ENCODE measurements at places on chromosomes 13 and 19.

DNA sequence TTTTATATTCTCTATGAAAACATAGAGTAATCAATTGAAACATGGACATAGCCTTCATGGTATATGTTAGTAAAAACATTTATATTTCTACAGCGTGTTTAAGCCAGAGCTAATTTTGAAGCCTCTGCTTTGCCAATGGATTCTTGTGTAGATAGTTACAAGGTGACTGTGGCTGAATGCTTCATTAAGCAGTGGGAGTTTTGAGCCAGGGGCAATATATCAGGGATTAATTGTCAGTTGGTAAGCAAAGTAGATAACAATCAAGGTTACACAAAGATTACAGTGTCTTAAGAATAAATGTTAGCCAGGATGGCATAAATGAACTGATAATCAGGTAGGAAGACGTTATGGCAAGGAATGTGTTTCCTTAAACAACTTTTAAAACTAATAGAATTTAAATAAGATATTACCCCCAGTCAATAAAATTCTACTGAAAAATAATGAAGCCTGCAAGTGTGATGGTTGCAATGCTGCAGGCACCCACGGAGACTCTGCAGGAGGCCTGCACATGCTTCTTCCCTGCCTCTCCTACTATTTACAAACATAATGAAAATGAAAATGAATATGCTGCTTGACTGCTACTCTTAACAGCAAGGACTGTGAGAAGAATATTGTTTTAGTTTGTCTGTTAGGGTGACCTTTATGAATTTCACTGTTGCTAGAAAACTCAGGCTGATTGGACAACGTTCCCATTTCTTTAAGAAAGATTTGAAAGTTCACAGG lies 588.5 kb downstream of the GPC5 start:
- DNase-seq, result no peak

DNA sequence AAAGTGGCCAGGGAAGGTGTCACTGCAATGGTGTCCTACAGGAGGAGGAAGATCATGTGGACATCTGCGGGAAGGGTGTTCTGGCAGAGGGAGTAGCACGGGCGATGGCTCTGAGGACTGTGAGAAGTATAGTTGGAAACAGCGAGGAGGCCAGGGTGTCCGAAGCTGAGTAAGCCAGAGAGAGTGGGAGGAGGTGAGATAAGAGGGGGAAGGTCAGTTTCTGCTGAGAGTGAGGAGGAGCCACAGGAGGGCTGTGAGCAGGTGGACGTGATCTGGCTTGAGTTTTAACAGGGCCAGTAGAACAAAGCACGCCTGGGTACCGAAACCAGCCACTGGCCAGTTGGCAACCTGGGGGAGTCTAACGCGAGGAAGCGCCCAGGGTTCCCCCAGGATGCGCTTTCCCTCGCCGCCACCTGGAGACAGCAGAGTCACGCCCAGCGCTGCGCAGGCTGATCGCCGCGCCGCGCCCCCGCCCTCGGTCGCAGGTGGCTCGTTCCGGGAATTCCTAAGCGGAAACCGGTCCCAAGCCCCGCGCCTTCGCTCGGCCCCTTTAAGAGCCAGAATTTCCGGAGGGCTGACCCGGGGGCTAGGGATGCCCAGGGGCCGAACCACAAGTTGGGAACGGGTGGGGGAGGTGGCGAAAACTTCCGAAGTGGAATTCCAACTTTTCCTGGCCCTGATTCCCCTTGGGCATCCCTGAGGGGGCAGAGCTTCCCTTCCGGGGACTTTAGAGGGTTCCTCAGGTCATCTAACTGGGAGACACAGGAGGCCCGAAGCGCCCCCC lies 1.1 kb upstream of the LSR start:
- no peak for DNase-seq

DNA sequence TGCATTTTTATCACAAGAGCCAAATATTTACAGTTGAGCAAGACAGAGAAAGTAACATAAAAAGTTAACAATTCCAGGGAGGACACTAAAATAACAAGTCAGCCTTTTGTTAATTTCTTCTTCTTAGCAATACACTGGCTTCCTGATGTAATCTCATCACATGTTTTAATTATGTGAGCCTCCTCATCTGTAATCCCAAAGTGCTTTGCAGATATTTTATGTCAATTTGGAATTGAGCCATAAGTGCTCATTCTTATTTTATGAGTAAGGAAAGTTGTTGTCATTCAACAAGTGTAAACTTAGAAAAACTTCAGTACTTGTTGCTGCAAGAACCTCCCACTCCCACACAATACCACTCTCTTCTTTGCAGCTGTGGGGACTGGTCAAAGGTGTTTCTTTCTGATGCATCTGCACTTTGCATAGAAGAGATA lies 223.6 kb downstream of the GPC6 start:
- DNase-seq, result no peak

- DNase-seq, result no peak
Observed at GRCh38 chr19:58586133-58586765, 13.1 kb upstream of the MZF1 start.

DNA sequence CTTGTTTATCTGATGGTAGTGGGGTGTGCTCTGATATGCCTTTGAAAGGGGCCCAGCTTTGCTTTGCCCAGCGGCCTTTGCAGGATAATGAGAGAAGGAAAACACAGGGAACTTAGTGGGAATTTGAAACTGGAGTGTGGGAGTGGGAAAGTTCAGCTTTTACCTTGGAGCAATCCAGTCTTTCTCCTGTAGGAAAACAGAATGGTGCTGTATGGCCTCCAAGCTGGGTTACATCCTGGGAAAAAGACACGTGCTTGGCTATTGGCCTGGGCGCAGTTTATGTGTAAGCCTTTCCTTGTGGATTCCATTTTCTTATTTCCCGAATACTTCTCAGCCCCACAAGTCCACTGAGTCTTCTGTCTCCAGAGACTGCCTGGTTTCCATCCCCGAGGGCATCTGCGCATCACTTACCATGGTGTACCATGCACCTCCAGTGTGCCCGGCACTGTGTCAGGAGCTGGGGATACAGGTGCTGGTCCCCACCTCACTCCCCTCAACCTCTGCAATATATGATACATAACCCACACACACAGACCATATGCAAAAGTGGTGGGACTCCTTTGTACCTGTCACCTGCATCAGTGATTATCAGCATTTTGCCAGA lies 31.5 kb downstream of the ACTN4 start:
- no peak for DNase-seq

DNA sequence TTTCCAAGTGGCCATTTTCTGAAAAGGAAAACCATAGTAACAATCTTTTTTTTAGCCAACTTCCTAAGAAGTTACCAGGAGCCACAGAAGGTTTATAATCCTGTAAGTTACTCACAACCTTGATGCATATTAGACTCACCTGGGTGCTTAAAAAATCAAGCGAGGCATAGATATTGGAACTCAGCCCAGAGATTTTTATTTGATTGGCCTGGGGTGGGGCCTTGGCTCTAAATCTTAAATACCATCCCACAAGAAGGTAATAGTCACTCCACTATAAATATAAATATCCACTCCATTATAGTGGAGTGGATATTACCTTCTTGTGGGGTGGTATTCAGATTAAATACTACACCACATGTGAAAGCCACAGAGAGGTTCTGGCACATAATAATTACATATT lies 429.6 kb downstream of the RFC3 start:
- no peak for DNase-seq

DNA sequence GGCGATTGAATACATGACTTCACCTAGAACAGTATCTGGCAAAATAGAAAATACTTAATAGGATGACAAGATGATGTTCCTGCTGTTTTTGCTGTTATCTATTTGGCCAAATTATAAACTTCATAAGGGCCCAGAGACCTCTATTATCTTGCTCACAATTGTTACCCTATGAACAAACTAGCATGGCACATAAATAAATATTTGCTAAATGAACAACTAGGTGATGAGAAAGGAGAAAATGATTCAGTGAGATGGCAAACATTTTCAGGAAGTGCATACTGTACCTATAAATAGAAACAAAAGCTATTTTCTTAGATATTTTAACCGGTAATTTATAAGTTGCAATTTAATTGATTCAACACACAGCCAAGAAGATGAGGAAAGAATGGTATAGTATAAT lies 78.4 kb downstream of the FAM216B start:
- DNase-seq, result no peak

DNA sequence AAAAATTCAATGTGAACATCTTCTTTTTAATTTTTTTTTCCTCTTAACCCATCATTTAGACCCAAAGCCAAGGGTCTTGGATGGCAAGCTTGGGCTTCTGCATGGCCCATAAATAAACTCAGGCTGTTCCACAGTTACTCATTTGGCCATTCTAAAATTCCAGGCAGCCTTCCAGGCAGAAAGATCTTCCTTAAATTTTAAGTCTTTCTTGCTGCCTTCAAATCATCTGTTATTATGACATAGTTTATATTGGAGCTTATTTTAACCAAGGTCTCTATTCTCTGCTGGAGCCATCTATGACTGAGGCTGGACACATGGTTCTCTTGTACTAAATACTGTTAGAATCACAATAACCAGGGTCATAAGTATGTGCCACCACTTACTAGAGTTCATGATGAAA lies 317.3 kb upstream of the MAB21L1 start:
- no peak for DNase-seq

DNA sequence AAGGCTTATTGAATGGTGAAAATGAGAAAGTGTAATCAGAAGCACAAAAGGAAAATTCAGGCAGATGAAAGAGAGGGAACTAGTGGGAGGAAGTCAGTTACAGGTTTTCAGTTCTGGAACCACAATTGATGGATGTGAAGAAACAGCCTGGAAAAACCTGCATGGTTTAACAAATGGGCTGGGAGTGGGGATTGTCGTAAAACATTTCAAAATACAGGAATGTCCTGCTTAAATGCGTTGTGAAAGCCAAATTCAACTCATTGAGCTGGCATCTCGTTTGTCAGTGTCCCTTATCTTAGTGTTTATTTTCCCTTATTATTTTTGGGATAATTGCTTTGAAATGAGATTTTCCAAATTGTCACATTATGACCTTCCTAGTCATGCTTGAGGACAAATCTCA lies 106.5 kb upstream of the RFC3 start:
- DNase-seq, result no peak

GRCh38 chr19:34481861-34482379 lies 362 bp downstream of the WTIP start:
- no peak for DNase-seq

- DNase-seq, result no peak
Observed at GRCh38 chr13:35598790-35599369, 122.4 kb upstream of the MAB21L1 start.

- DNase-seq, result no peak
Observed at GRCh38 chr19:7177926-7178325, 108.4 kb downstream of the ZNF557 start.

- DNase-seq, result no peak
Observed at GRCh38 chr13:56066321-56066720, 1074.4 kb upstream of the PRR20A start.

GRCh38 chr13:58946274-58946673 lies 1217.5 kb downstream of the DIAPH3 start:
- DNase-seq, result no peak

DNA sequence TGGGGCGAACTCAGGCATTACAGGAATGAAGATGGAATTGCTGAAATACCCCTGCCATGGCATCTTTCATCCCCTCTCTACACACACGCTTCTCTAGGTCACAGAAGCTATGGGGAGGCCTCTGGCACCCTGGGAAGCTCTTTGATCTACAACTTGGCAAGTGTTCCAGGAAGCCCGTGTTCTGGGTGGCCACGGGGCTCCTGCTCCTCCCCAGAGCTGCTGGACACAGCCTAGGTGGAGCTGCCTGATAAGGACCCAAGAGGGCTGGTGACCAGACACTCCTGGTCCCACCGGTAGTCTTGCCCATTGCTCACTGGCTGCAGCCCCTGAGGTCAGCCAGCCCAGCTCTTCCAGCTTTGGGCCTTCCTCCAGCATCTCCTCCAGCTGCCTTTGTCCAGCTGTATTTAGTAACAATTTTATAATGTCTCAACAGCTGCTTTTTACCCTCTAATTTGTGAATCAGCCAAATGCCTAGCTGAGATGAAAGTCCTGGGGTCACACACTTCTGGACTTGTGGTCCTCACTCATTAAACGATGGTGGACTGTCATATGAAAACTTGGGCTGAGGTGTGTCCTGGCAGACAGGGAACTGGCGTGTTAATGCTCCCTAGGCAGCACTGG lies 72.8 kb upstream of the SPATA13 start:
- DNase-seq, result no peak

GRCh38 chr19:49542446-49542845 lies 14.6 kb downstream of the RCN3 start:
- DNase-seq, result no peak

DNA sequence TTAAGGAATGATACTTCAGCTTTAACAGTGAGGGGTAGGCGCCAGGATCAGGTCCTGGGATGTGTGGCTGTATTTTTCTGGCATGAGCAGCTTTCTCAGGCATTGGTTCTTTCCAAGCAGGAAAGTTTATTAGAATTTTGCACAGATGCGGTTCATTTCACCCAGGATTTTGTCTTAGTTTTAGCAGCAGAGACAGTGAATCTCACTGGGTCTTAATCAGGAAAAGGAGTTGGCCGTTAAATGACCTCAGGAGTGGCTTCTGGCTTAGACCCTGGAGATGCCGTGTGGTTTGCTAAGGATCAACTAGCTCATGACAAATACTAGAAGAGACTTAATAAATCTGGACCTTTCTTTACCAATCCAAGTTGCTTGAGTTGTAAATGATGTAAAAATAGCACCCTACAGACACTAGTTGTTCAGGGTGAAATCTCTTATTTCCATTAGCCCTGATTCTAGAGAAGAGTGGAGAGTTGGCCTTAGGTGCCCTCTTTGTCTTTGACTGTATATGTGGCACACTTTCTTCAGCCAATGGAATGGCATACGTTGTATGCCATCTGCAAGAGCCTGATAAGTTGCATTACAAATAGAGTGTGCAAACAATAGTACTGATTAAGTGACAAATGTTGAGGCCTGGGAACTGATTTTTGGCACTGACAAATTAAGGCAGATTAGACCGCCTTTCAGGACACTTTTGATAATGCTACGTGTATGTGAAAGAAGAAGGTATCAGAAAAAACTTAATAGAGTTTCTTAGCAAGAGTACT lies 34.0 kb downstream of the LRCH1 start:
- DNase-seq, result no peak

DNA sequence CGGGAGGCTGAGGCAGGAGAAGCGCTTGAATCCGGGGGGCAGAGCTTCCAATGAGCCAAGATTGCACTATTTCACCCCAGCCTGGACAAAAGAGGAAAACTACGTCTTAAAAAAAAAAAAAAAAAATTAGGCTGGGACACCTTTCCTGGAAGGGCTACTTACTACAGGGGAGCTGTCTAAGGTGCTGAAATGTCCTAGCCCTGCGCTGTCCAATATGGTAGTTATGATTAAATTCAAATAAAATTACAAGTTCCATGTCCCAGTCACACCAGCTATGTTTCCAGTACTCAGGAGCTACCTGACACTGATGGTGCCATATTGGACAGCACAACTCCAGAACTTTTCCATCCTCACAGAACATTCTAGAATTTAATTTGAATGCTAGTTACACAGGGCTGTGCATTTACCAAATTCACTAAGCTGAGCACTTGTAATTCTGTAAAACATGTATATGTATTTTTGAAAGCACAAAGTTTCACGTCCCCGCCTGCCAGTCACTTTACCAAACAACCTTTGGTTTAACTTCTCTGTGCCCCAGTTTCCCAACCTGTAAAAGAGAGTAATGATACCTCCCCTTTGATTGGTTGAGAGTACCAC lies 9.2 kb upstream of the ZSCAN22 start:
- no peak for DNase-seq

Data from GF-D8 (cell line).